ENCODE measurements at places on chromosomes 12 and 14.

DNA sequence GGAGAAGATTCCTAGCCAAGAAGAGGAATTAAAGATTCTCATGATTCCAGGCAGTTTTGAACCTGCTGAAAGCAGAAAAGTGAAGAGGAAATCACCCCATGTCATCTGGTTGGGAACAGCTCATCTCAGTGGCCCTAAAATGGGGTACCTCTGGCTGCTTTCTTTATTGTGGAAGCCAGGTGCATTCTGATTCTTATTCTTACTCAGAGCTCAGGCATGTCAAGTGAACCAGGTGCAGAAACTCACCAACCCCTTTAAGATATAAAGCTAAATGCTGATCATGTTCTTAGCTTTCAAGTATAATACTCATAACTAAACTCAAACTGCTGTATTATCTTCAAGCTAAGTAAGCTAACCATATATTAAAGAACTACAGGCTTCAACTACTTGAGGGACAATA lies 253.9 kb upstream of the ARID2 start:
- DNase-seq, result no peak

GRCh38 chr12:64080319-64081007 lies 141.6 kb downstream of the KICS2 start:
- DNase-seq, result no peak

- DNase-seq, result no peak
Measured at GRCh38 chr12:102167821-102168604, 29.6 kb downstream of the PMCH start.

DNA sequence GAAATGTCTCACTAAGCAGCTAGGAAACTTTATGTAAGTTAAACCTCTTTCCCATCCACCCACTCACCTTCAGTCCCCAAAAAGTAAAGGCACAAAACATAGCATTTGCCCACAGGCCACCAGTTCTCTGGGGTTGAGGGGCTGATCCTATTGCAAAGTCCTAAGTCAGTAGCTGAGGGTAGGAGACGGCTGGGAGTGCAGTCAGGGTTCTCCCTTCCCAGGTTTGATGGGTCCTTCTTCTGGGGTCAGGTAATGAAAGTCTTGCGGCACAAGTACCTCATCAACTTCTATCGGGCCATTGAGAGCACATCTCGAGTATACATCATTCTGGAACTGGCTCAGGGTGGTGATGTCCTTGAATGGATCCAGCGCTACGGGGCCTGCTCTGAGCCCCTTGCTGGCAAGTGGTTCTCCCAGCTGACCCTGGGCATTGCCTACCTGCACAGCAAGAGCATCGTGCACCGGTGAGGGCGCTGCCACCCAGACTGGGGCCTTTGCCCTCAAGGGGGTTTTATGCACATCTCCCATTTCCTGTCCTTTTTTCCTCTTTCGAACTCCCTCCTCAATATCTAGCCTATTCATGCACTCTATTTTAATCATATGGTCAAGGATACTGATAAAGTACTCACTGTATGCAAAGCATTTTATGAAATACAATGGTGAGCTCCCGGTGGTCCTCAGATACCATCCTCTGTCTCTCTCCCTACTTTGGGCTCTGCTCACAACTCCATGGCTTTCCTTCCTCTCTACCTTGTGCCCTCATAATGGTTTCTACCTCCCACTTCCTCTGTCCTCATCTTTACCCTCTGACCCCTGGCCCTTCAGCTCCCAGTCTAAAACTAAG lies 986 bp downstream of the TSSK4 start:
- no peak for DNase-seq

GRCh38 chr12:10247436-10248058 lies 34.9 kb downstream of the GABARAPL1 start:
- DNase-seq, result peak; percentile 42
